ENCODE measurements at places on chromosomes 2 and 18. TPM values are rescaled to one million over a fixed set of nuclear protein-coding genes. Genes with fewer than 3 reads are reported as not detected.

GRCh38 chr18:42436222-42436765, 481.3 kb downstream of the PIK3C3 start:
- no peak for DNase-seq
- no peak overlapping the region for H3K4me3 ChIP-seq
- no peaks in the 10 kb centered on the region for H3K27me3 ChIP-seq
- H3K4me1 ChIP-seq = no peaks in the 10 kb centered on the region

GRCh38 chr18:56148373-56148772, 490.0 kb downstream of the TXNL1 start:
- no peaks in the 10 kb centered on the region for H3K27me3 ChIP-seq
- no peaks in the 10 kb centered on the region for H3K36me3 ChIP-seq
- no peak overlapping the region for H3K4me3 ChIP-seq
- no peak for DNase-seq
- H3K4me1 ChIP-seq = no peaks in the 10 kb centered on the region
- H3K27ac ChIP-seq = no peak overlapping the region

- no peak overlapping the region for H3K4me3 ChIP-seq
- H3K27ac ChIP-seq = no peak overlapping the region
- no peaks in the 10 kb centered on the region for H3K27me3 ChIP-seq
- H3K4me1 ChIP-seq = no peaks in the 10 kb centered on the region
Measured at GRCh38 chr2:68083346-68083745, 20.5 kb upstream of the C1D start.

GRP gene
- total RNA-seq = not detected

GRCh38 chr2:390959-391358, 103.1 kb upstream of the ALKAL2 start:
- H3K27me3 ChIP-seq = no peaks in the 10 kb centered on the region
- no peak overlapping the region for H3K27ac ChIP-seq
- H3K4me1 ChIP-seq = no peaks in the 10 kb centered on the region
- H3K4me3 ChIP-seq = no peak overlapping the region

- H3K4me3 ChIP-seq = no peak overlapping the region
- H3K27me3 ChIP-seq = no peaks in the 10 kb centered on the region
- H3K4me1 ChIP-seq = no peaks in the 10 kb centered on the region
- H3K27ac ChIP-seq = no peak overlapping the region
Measured at GRCh38 chr2:200750323-200750910, 61.3 kb upstream of the BZW1 start.

MC5R gene
- total RNA-seq = not detected

- no peak for DNase-seq
- no peak overlapping the region for H3K4me3 ChIP-seq
- no peaks in the 10 kb centered on the region for H3K27me3 ChIP-seq
- H3K36me3 ChIP-seq = no peaks in the 10 kb centered on the region
- no peaks in the 10 kb centered on the region for H3K4me1 ChIP-seq
Measured at GRCh38 chr2:109151519-109151918, 22.5 kb downstream of the SH3RF3 start.

DNA sequence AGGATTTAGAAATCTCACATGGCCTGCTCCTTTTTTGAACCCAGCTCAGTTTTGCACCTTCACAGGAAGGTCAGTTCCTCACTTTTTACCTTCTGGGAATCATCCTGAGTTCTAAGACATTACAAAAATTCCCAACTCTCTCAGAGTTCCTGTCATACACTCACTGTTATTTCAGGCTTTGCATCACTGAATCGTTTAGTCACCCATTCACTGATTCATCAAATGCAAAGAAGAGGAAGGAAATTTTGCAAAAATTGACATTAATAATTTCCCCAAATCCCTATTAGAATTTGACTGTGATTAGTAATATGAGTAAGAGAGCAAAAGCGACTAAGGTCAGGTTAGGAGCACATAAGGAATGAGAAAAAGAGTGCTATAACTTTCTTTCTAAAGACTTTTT, 197.5 kb downstream of the PDE1A start:
- no peaks in the 10 kb centered on the region for H3K4me1 ChIP-seq
- H3K27ac ChIP-seq = no peak overlapping the region
- H3K36me3 ChIP-seq = peaks cover 3% of the 10 kb centered on the region
- H3K4me3 ChIP-seq = no peak overlapping the region
- H3K27me3 ChIP-seq = no peaks in the 10 kb centered on the region
- no peak for DNase-seq

GRCh38 chr2:142981069-142981378, 103.6 kb downstream of the KYNU start:
- H3K27me3 ChIP-seq = no peaks in the 10 kb centered on the region
- DNase-seq = no peak
- H3K36me3 ChIP-seq = no peaks in the 10 kb centered on the region
- H3K4me3 ChIP-seq = no peak overlapping the region
- no peaks in the 10 kb centered on the region for H3K4me1 ChIP-seq

- H3K36me3 ChIP-seq = peaks cover 12% of the 10 kb centered on the region
- no peak overlapping the region for H3K4me3 ChIP-seq
- no peak for DNase-seq
- H3K4me1 ChIP-seq = no peaks in the 10 kb centered on the region
- no peak overlapping the region for H3K27ac ChIP-seq
Measured at GRCh38 chr2:206023183-206023582, 62.8 kb downstream of the INO80D start.

GRCh38 chr2:2859164-2859563, 518.5 kb downstream of the EIPR1 start:
- H3K27ac ChIP-seq = no peak overlapping the region
- H3K4me3 ChIP-seq = no peak overlapping the region
- no peak for DNase-seq
- no peaks in the 10 kb centered on the region for H3K27me3 ChIP-seq
- no peaks in the 10 kb centered on the region for H3K4me1 ChIP-seq

ABCB6 gene
- 14.5 TPM for total RNA-seq

CAPN14 gene
- 0.16 TPM for total RNA-seq

PMS1 gene
- total RNA-seq = 21.0 TPM

DNA sequence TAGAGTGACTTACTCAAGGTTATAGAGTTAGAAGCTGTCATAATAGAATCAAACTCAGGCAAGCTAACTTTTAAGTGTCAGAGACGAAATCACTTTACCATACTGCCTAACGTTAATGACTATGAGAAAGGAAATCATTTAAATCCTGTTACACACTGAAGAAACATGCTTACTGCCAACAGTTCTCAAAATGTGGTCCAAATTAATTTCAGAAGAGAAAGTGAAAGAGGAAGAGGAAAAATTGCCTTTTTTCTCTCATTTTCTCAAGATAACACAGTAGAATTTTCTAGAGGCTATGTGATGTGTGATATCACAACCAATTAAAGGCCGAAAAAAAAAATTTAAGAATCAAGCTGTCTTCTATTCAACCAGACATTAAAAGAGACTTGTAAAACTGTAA, 1362.7 kb upstream of the CHAC2 start:
- no peak overlapping the region for H3K4me3 ChIP-seq
- no peak overlapping the region for H3K27ac ChIP-seq
- H3K36me3 ChIP-seq = no peaks in the 10 kb centered on the region
- no peaks in the 10 kb centered on the region for H3K27me3 ChIP-seq
- H3K4me1 ChIP-seq = no peaks in the 10 kb centered on the region

VWA3B gene
- not detected for total RNA-seq

CYP27C1 gene
- total RNA-seq = 0.29 TPM

DNA sequence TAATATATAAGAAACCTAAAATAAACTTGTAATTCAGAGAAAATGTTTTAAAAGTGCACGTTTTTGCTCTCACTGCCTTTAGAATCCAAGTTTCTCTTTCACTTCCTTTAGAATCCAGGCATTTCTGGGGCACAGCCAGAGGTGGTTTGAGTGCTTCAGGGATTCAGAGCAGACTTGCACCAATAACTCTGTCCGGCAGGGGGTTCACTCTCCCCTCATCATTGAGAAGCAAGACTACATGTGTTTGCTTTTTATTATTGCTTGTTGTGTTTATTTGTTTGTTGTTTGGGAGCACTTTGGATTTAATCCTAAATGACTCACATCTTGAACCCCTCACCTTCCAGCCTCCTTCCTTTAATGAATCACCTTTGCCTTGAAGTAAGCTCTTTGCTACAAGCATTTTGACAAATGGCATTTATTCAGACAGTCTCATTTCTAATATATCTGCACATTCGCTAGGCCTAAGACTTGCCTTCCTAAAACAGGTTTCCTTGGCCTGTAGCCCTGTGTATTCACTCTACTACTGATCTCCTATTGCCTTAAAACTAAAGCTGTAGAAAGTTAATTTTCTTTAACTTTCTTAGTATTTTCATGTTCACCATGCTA, 233.5 kb upstream of the ATP5MC3 start:
- DNase-seq = peak; percentile 41
- H3K4me1 ChIP-seq = no peaks in the 10 kb centered on the region
- no peaks in the 10 kb centered on the region for H3K36me3 ChIP-seq
- H3K4me3 ChIP-seq = no peak overlapping the region
- no peak overlapping the region for H3K27ac ChIP-seq

- H3K4me3 ChIP-seq = no peak overlapping the region
- no peaks in the 10 kb centered on the region for H3K36me3 ChIP-seq
- H3K4me1 ChIP-seq = no peaks in the 10 kb centered on the region
- H3K27me3 ChIP-seq = no peaks in the 10 kb centered on the region
- no peak for DNase-seq
Measured at GRCh38 chr2:178025551-178026185, 46.9 kb downstream of the PDE11A start.

DNA sequence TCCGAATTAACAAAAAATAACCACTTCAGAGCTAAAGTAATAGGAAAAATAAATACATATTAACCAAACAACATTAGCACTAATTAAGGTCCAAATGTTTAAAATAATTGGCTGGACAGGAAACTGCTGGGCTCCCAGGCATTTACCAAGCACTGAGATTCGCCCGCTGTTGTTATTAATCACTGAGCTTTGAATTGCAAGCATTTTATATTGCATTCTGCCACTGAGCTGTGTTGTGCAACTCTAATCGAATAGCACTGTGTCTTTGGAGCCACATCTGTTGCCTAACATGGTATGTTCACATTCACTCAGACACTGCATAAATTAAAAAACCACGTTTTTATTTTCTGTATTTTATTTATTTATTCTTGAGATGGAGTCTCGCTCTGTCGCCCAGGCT, 88.9 kb downstream of the SOWAHC start:
- H3K36me3 ChIP-seq = no peaks in the 10 kb centered on the region
- H3K4me1 ChIP-seq = peaks cover 15% of the 10 kb centered on the region
- H3K27ac ChIP-seq = peak overlapping the region; percentile 43
- H3K27me3 ChIP-seq = no peaks in the 10 kb centered on the region
- no peak for DNase-seq

- no peaks in the 10 kb centered on the region for H3K4me1 ChIP-seq
- H3K27ac ChIP-seq = no peak overlapping the region
- H3K4me3 ChIP-seq = no peak overlapping the region
- DNase-seq = no peak
- no peaks in the 10 kb centered on the region for H3K27me3 ChIP-seq
Measured at GRCh38 chr2:134660626-134661402, 58.0 kb downstream of the TMEM163 start.

GPC1 gene
- total RNA-seq = 56.3 TPM

- no peaks in the 10 kb centered on the region for H3K4me1 ChIP-seq
- H3K27me3 ChIP-seq = no peaks in the 10 kb centered on the region
- H3K4me3 ChIP-seq = no peak overlapping the region
- no peaks in the 10 kb centered on the region for H3K36me3 ChIP-seq
- no peak for DNase-seq
- H3K27ac ChIP-seq = peak overlapping the region; percentile 15
Measured at GRCh38 chr2:64288321-64289193, 144.3 kb upstream of the PELI1 start.

DNA sequence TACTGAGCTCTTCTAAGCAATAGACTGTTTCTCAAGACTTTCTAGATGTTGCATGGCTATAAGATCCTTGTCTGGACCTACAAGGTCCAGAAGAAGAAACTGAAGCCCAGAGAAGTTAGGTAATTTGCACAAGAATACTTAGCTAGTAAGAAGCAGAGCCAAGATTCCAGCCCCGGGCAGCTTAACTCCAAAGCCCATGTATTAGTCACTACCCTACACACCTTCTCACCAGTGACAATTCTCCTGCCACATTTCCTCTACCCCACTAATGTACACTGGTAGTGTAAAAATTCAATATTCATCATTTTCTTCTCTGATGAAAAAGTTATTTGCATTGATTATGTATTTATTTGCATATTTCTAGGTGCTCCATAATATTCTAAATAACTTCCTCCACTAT, 95.5 kb upstream of the CREB1 start:
- H3K4me1 ChIP-seq = no peaks in the 10 kb centered on the region
- H3K27me3 ChIP-seq = no peaks in the 10 kb centered on the region
- no peaks in the 10 kb centered on the region for H3K36me3 ChIP-seq
- no peak for DNase-seq

DNA sequence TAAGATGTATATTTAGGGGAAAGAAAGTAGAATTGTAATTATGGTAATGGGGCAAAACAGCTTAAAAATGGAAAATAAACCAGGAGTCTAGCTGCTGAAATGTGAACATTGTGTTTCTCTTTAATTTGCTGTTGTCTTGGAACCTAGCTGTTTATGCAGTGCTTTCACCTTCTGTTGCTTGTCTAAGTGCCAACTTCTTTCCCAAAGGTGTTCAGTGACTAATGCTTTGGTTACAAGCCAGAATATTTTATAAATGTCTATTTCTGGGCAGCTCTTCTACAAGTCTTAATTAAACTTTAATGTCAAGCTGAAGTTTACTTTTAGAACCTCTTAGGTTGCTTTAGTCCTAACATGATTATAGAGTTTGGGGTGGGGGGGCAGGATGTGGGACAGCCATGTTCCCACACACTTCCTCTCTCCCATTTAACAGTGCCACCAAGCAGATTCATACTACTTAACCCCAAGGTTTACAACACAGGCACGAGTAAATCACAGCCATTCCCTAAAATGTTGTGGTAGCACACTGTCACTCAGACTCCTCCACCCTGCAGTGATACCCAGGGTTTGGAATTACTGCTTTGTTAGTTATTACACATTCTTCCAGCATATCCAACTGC, 60.6 kb downstream of the ITGA4 start:
- no peak overlapping the region for H3K4me3 ChIP-seq
- H3K36me3 ChIP-seq = no peaks in the 10 kb centered on the region
- no peak for DNase-seq
- no peaks in the 10 kb centered on the region for H3K4me1 ChIP-seq
- peak overlapping the region; percentile 76 for H3K27ac ChIP-seq

- no peaks in the 10 kb centered on the region for H3K27me3 ChIP-seq
- H3K27ac ChIP-seq = no peak overlapping the region
- no peak overlapping the region for H3K4me3 ChIP-seq
- H3K36me3 ChIP-seq = no peaks in the 10 kb centered on the region
Measured at GRCh38 chr2:101401326-101401665, 14.0 kb upstream of the CREG2 start.

REEP1 gene
- total RNA-seq = 3.8 TPM

ARID5A gene
- total RNA-seq = 18.9 TPM

SMPD4 gene
- 50.1 TPM for total RNA-seq

GNAL gene
- total RNA-seq = 15.4 TPM

- H3K27ac ChIP-seq = no peak overlapping the region
- no peaks in the 10 kb centered on the region for H3K4me1 ChIP-seq
- DNase-seq = no peak
- H3K4me3 ChIP-seq = no peak overlapping the region
- no peaks in the 10 kb centered on the region for H3K36me3 ChIP-seq
- H3K27me3 ChIP-seq = no peaks in the 10 kb centered on the region
Measured at GRCh38 chr2:226934546-226935201, 98.8 kb downstream of the RHBDD1 start.

DNA sequence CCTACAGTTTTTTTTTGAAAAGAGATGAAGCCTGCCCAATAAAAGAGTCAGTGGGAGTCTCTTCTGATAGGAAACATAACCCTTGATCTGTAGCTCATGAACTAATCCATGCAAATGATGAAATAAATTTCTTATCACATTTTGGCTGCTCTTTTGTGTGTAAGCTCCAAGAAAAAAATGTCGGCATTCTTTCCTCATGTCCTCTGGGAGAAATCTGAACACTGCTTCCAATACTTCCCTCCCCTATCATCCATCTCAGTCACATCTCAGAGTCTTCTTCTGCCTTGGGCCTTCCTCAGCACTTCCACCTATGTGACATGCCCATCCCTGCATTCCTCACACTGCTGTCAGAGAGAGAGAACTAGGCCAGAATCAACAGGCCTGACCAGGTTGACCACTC, 395.7 kb upstream of the ST6GAL2 start:
- no peaks in the 10 kb centered on the region for H3K36me3 ChIP-seq
- no peak overlapping the region for H3K27ac ChIP-seq
- no peak for DNase-seq

Measured in breast epithelium (tissue), 4 donors.